ENCODE measurements at places on chromosomes 1 and 21.

DNA sequence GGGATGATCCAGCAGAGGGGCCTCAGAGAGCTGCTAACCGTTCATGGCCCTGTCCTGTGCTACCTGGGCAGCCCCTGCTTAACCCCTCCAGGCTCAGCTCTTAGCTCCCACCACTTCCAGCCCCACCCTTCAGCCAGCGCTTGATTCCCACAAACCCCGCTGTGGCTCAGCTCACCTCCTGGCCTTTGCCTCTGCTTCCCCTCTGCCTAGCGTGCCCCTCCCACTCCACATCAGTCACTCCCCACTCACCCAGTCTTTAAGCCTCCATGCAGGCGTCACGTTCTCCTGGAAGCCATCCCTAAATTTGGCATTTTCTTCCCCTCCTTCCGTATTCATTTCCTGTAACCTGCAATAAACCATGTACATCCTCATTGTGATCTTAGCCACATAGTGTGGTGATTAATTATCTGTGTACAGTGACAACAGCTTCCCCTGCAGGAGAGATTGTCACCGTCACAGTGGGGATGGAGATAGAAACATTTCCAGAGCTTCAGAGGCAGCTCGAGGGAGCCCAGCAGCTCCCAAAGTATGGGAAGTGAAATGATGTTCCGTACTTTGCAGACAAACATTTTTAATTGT lies 65.5 kb downstream of the EPHB2 start:
- no peak for DNase-seq

GRCh38 chr1:23601135-23601967 lies 42.0 kb upstream of the ID3 start:
- DNase-seq = peak; percentile 21

DNA sequence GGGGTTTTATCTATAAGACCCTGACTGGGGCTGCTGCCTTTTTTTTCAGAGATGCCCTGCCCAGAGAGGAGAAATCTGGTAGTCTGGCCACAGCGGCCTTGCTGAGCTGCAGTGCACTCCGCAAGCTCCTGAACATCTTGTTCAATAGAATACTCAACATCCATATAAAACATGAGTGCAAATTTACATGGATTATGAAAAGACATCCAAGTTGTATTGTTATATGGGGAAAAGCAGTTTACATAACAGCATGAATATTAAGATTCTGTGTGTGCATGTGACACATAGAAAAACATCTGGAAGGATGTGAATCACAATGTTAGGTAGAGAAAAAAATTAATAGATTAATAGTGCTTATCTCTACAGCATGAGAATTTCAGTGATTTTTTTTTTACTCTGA lies 16.4 kb downstream of the COG2 start:
- no peak for DNase-seq

- DNase-seq = no peak
Observed at GRCh38 chr1:172178886-172179285, 241.6 kb upstream of the C1orf105 start.

DNA sequence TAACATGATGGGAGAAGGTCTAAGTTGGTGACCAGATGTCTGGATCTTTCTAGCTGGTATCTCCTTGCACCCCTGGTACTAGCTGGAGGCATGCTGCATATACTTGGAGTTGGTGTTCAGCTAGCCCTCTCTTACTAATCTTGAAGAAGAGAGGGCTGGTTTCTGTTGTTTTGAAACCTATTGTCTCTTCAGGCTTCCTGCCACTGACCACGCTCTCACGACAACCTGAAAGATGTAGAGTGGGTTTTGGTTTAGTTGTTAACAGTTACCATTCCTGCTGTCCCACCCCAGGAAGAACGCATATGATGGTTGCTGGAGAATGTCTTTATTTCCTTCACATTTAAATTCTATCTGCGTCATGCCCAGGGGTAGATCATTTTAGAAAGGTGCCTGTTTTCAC lies 3.6 kb downstream of the MAN1C1 start:
- no peak for DNase-seq

DNA sequence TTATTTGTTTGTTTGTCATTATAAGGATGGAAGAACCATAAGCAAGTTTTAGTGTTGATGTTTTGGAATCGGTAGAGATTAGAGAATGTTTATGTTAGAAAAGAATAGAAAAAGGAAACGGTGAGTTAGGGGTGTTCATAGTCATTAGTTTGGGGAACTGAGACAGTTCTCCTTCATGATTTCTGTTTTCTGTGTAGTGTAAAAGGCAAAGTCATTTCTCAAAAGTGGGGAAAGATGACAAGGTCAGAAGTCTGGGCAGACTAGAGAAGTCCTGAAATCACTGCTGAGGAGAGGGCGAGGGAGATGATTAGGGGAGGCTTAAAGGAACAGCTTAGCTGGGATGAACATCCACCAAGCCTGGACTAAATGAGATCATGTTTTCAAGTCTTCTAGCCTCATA lies 498.9 kb downstream of the TTLL7 start:
- no peak for DNase-seq

DNA sequence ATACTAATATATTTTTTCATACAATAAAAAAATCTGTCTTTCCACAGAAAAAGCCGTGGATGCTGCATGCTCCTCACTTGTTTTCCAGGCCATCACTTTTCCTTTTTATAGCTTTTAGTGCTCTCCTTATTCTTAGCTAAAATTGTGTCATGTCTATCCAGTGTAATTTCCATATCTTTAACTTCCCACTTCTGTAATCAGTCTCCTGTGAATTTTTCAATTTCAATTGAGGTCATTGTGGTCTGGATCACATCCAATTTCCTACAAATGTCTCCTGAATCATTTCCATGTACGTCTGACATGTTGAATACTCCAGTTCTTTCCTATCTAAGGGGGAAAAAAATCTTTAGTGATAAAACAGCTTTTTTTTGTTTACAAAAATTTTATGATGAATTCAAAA lies 838.2 kb upstream of the B3GALT2 start:
- DNase-seq = no peak

DNA sequence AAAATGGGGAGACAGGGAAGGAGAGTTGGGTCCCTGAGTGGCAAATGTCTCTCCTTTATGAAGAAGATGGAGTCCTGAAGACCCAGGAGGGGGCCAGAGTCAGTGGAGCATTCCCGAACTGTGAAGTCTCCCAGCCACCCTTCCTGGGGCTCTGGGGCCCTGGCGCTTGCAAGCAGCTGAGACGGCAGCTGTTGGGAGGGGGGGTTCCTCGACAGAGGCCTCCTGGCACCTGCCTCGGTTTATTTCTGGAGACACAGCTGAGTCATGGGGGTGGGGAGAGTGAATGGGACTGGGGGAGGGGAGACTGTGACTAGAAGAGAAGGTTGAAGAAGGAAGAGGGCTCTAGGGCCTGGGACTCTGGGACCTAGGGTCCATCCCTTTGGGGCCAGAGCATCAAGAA lies 14.0 kb downstream of the NES start:
- DNase-seq = no peak

DNA sequence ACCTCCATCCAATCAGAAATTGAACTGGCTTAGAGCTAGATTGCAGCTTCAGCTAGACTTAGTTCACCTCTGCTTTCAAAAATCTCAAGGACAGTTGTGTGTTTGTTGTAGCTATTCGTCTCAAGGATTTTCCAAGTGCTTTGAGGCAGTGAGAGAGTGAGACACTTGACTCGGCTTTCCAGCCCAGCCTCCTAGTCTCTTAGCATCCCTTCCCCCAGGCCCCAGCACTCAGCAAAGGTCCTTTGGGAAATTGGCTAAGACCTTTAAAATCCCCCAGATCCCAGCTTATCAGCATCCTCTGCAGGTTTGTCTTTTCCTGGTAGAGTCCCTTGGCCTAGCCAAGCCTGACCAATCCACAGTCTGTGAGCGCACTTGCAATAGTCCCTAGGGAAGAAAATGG lies 47.9 kb upstream of the PROX1 start:
- DNase-seq = no peak

DNA sequence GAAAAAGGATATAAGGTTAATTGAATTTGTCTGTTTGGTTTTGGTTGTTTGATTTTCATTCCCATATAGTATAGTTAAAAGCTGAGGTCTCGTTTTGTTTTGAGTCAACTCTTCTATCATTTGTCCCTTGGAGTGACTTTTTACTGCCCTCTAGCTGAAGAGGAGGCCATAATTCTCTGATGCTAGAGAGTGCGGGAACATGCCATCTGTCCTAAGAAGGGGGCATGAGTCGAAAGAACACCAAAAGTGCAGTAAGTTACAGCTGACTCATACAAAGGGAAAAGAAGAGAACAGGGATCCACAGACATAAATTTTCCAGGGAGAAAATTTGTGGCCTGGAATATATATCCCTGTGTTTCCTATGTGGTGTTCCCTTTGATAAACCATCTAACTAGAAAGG lies 4.1 kb downstream of the KRTAP21-3 start:
- no peak for DNase-seq

DNA sequence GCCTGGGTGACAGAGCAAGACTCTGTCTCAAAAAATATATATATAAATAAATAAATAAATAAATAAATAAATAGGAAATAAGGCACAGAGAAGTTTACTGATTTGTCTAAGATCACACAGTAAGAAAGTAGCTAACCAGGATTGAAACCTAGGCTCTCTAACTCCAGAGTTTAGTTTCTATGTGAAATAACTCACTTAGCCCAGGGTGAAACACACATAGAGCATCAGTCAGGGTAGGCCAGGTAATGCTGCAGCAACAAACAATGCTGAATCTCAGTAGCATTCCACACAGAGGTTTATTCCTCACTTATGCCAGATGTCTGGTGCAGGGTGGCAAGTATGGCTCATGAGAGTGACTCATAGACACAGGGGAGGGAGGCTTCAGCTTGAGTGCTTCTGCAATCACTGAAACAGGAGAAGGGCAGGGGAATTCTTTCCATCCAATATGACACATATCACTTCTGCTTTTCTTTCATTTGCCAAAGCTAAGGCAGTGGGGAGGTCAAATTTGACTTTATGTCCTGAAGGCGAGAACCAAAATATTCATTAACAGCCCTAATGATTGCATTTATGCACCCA lies 37.1 kb upstream of the KANK4 start:
- DNase-seq = no peak

DNA sequence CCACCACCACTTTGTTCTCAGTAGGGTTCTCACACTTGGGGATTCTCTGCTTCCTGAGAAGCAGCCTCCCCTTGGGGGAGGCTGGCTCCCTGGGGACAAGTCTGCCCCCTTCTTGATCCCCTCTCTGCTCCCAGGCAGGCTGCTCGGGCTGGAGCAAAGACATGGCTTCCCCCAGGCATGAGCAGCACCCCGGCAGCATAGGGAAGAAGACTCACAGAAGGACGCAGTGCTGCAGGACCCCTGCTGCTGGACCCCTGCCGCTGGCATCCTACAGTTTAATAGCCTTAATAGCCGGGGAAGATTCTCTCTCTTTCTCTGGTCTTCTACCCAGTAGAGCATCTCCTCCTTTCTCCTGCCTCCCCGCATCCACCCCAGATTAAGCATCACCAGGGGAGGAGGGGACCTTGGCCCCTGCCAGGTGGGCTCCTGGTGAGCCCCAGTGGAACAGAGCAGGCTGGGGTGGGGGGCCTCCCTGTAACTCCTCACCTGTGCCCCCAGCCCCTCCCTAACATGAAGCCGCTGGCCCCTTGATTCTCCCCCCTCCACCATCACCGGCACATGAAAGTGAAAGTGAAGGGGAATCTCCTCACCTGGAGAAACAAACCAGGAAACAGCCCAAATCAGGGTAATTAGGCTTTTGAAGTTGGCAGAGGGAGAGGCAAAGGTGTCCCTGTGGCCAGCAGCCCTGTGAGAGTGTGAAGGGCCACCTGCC lies 2.5 kb downstream of the WNT3A start:
- no peak for DNase-seq

DNA sequence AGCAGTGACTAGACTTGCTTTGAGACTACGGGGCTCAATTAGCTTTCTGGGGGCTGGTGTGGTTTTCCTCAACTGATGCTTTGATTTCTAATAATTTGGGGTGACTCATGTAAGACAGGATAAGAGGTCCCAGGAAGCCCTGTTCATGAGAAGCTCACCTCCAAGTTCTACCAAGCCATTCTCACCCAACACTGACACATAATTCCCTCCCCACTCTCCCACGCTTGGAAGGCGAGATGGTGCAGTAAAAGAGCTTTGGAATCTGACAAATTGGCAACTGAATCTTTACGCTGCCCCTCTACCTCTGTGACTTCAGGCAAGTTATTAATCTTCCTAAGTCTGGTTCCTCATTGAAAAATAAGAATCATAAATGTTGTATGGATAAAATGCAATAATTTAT lies 299.1 kb upstream of the DUSP10 start:
- no peak for DNase-seq

DNA sequence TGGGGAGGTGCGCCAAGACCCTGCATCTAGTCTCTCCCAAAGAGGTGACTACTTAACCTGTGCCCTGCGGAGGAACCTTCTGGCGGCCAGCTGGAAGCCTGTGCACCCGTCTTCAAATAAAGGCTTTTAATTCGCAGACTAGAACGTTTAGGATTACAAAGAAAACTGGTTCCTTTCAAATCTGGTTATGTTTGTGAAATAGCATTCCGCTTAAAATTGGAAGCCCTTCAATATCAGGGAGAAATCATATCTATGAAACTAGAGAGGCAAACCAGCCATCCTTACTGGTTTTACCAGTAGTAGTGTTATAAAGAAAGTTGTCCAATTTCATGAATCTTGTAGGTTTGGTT lies 250.8 kb downstream of the FAM72C start:
- DNase-seq = no peak

DNA sequence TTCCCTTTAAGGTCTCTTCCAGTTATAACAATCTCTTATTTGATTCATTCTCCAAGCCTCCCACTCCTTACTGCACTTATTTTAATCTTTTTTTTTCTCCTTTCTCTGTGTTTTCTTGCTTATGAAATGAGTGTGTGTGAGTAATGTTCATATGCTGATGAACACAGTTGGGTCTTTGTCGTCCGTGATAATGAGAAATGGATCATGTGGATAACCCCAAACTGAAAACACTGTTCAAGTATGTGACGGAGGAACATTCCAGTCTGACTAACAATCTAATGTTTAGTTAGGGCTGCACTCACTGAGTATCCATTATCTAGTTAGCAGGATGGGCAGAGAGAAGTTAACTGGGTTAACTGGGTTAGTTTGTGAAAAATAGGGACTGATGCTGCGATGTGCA lies 253.1 kb upstream of the DUSP10 start:
- no peak for DNase-seq

GRCh38 chr1:25195835-25196234 lies 36.5 kb downstream of the SYF2 start:
- DNase-seq = no peak

- DNase-seq = no peak
Observed at GRCh38 chr1:69639159-69639558, 71.4 kb downstream of the LRRC7 start.

GRCh38 chr1:219568733-219569132 lies 44.2 kb downstream of the ZC3H11B start:
- no peak for DNase-seq

GRCh38 chr1:28286111-28286510 lies 26.8 kb downstream of the SESN2 start:
- DNase-seq = no peak
